ENCODE measurements at places on chromosomes 12 and 14.

GRCh38 chr14:68198713-68199495, 379.3 kb downstream of the RAD51B start:
- DNase-seq: no peak

- DNase-seq: no peak
Measured at GRCh38 chr14:20820063-20820904, 17.6 kb upstream of the RNASE1 start.

- DNase-seq: no peak
Measured at GRCh38 chr14:85853996-85854526, 324.1 kb downstream of the FLRT2 start.

DNA sequence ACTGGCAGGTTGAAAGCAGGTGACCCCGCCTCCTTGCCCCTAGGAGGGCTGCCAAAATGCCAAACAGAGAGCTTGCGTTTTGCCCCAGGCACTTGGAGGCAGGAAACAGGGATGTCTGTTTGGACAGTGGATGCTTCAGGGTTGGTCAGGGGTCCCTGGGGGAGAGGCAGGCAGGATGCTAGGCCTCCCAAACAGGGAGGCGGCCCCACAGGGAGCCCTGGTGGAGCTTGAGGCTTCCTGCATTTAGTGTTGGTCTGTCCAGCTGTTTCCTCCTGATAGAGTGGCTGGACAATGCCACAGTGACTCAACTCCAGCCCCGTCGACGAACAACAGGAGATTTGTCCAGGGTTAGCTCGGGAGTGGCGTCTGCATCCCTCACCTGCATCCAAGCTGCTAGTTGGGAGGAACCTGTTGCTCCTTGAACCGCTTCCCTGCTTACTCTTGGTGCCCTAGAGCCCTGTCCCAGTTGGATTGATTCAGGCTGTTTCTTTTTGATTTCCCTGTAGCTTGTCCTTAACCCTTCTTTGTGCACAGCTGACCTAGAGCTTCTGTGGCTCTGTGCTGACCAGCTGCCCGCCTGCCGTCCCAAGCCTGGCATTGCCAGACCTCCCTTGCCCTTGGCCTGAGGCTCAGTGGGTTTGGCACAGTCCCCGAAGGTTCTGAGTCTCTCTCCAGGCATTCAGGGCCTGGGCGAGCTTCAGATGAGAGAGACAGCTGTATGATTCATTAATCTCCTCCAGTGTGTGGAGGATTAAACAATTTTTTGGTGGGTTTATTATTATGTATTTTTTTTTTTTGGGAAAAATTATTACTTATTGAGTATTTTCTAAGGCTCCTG, 45.9 kb downstream of the TSPAN9 start:
- DNase-seq: peak; percentile 50

DNA sequence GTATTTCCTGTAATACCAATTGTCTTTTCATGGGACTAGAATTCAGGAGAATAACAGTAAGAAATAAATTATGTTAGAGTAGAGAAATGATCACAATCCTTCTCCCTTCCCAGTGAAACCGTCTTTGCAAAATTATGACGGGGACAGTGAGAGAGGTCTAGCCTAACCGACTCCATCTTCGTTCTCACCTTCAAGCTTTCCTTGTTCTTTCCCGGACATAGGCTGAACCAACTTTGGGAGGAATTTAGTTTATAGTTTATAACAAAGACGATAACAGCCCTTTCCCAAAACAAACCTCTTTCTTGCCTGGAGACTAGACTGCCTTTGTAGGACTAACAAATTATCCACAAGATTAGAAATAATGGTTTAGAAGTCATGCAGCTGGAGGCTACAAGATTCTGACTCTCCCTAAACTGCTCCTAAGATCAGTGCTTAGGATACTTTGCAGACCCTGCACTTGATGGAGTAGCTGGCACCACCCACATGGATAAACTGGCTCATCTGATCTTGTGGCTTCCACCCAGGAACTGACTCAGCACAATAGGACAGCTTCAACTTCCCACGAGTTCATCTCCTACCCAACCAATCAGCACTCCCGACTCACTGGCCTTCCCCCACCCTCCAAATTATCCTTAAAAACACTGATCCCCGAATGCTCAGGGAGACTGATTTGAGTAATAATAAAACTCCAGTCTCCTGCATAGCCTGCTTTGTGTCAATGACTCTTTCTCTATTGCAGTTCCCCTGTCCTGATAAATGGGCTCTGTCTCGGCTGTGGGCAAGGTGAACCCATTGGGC, 521.2 kb upstream of the TBX3 start:
- no peak for DNase-seq

Measured in astrocyte of the cerebellum (primary cell).